ENCODE measurements at places on chromosomes 2 and 18.

GRCh38 chr2:140496714-140497113 lies 1634.1 kb downstream of the LRP1B start:
- H3K4me1 ChIP-seq, result no peaks in the 10 kb centered on the region
- no peak overlapping the region for H3K27ac ChIP-seq
- H3K27me3 ChIP-seq, result no peaks in the 10 kb centered on the region
- H3K36me3 ChIP-seq, result no peaks in the 10 kb centered on the region

DNA sequence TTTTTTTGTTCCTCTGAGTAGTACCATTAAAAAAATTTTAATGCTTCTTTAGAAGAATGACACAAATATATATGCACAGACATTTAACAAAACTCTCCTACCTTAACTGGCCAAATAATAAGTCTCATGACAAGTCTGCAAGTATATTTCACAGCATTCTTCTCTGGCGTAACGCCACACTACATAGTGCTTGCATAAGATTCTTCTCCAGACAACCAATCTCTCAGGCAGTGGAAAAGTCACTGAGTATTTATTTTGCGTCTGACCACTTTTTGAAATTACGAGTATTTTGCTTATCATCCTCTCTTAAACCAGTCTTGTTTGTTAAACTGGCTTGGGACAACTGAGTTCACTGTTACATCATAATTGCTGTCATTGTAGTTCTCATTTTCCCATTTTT lies 749.2 kb downstream of the ADCYAP1 start:
- H3K36me3 ChIP-seq, result no peaks in the 10 kb centered on the region
- no peak for DNase-seq
- H3K4me1 ChIP-seq, result no peaks in the 10 kb centered on the region
- H3K27me3 ChIP-seq, result no peaks in the 10 kb centered on the region
- no peak overlapping the region for H3K27ac ChIP-seq
- no peak overlapping the region for H3K4me3 ChIP-seq

DNA sequence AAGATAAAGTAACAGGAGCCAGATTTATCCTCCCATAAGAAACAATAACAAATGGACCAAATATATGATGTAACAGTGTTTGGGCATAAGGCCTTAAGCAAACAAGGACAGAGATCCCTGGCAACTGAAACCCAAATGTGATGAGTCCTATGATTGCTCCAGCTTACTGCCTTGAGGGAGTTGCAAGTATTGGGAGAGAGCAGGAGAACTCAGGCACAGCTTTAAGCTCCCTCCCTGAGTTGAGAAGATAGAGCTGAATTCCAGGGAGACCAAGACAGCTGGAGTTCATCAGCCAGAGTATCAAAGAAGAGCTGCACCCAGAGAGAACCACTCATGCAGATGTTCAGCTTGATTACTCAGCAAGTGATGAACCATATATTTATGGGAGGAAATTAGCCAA lies 814.5 kb upstream of the RAB6C start:
- no peak overlapping the region for H3K27ac ChIP-seq

DNA sequence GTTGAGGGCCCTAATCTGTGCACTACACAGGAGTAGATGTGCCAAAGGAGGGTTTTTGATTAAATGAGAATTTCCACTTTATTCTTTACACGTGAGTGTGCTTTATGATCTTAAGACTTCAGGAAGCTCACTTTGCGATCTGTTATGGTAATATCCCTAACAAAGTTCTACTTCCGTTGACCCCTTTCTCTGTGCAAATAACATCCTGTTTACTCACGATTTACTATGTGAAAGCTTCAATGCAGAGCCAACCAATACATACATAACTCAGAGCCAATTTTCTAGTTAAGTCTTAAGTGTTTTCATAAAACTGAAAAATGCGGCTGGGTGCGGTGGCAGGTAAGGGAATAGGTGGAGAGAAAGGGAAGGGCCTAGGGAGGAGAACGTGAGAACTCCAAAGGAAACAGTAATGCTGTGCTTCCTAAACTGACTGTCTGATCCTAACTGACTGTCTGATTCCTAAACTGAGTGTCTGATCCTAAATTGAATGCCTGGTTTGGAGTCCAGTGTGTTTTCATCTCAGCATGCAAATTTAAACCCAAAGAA lies 87.6 kb downstream of the PLCL1 start:
- no peaks in the 10 kb centered on the region for H3K36me3 ChIP-seq
- H3K4me1 ChIP-seq, result peaks cover 12% of the 10 kb centered on the region
- peaks cover under 1% of the 10 kb centered on the region for H3K27me3 ChIP-seq
- DNase-seq, result no peak
- no peak overlapping the region for H3K27ac ChIP-seq

GRCh38 chr2:104863468-104864279 lies 9.8 kb downstream of the POU3F3 start:
- peak; percentile 29 for DNase-seq
- peaks cover 10% of the 10 kb centered on the region for H3K36me3 ChIP-seq
- H3K27ac ChIP-seq, result peak overlapping the region; percentile 91

DNA sequence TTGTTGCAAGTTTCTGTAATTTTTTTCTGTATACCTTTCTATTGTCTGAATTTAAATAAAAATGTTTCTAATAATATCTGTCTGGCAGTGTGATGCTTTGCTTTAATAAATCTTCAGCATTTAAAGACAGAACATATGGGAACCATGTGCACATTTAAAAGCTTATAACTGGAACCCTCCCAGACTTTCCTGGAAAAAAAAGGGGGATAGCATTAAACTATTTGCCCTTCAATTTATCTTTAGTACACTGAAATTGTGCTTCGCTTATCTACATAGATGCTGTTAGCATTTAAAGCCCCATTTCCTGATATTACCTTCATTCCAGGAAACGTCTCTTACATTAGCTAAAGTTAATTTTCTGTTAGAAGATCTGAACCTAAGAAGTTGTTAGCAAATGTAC lies 64.6 kb downstream of the ZC3H6 start:
- H3K27me3 ChIP-seq, result no peaks in the 10 kb centered on the region
- H3K4me3 ChIP-seq, result no peak overlapping the region
- no peaks in the 10 kb centered on the region for H3K4me1 ChIP-seq
- H3K27ac ChIP-seq, result no peak overlapping the region

DNA sequence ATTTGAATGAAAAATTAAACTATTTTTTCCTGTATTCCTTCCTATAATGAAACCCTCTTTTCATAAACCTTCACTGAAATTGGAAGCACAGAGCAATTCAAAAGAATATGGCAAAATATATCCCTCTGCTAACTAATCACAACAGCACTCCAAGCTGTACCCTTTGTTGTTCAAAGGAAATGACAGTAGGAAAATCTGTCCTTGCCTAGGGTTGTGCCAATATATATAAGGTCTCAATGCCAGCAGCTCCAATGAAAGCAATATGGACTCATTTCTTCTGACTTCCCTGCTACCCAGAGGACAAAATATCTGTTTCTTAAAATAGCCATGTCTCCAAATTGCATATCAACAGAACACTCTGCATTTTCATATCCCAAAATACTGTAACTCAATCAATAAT lies 373.9 kb upstream of the MC4R start:
- H3K4me3 ChIP-seq, result no peak overlapping the region
- H3K27me3 ChIP-seq, result peaks cover 9% of the 10 kb centered on the region
- no peaks in the 10 kb centered on the region for H3K36me3 ChIP-seq
- H3K4me1 ChIP-seq, result no peaks in the 10 kb centered on the region
- no peak for DNase-seq

DNA sequence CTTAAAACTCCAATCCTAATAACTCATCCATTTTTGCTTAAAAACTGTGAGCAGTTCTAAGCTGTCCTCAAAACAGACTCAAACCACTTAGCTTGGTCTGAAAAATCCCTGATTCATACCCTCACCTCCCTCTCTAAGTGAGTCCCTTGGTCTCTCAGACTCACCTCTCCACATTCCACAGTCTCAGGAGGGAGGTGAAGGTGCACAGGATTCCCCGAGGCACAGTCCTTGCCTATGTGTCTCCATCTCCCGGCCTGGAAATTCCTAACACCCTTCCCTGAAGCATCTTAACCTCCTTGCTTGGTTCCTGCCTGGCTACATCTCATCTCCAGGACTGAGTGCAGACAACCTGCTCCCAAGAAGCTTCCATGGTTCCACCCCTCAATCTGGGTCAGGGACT lies 45.0 kb downstream of the CYRIA start:
- H3K27ac ChIP-seq, result peak overlapping the region; percentile 45
- H3K27me3 ChIP-seq, result no peaks in the 10 kb centered on the region
- no peak for DNase-seq
- no peak overlapping the region for H3K4me3 ChIP-seq
- H3K4me1 ChIP-seq, result peaks cover 33% of the 10 kb centered on the region
- H3K36me3 ChIP-seq, result peaks cover 12% of the 10 kb centered on the region

GRCh38 chr18:8117006-8117371 lies 492.2 kb upstream of the RAB12 start:
- no peaks in the 10 kb centered on the region for H3K27me3 ChIP-seq
- no peak overlapping the region for H3K4me3 ChIP-seq
- DNase-seq, result no peak
- no peaks in the 10 kb centered on the region for H3K36me3 ChIP-seq

GRCh38 chr2:105919191-105919811 lies 174.6 kb downstream of the NCK2 start:
- H3K4me1 ChIP-seq, result peaks cover 43% of the 10 kb centered on the region
- peak overlapping the region; percentile 80 for H3K27ac ChIP-seq
- peak; percentile 14 for DNase-seq
- peak overlapping the region; percentile 54 for H3K4me3 ChIP-seq
- no peaks in the 10 kb centered on the region for H3K27me3 ChIP-seq
- peaks cover 14% of the 10 kb centered on the region for H3K36me3 ChIP-seq

DNA sequence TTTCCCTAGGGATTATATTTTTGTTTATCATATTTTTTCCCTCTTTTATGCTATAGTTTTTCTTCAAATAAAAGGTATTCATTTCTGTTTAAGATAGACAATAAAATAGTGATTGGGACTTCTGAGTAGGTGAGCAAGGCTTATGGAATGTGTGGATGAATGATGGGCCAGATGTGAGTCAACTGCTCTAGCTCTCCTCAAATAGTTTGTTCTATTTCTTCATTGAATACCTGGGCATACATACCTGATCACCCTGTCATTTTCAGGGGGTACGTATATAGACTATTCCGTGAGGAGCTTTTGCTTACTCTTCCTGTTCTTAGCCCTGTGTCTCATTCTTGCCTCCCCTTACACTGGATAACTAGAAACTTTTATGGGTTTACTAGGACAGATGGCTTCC lies 41.9 kb downstream of the BABAM2 start:
- no peaks in the 10 kb centered on the region for H3K4me1 ChIP-seq
- H3K36me3 ChIP-seq, result peaks cover 2% of the 10 kb centered on the region
- H3K27ac ChIP-seq, result no peak overlapping the region
- no peak overlapping the region for H3K4me3 ChIP-seq

DNA sequence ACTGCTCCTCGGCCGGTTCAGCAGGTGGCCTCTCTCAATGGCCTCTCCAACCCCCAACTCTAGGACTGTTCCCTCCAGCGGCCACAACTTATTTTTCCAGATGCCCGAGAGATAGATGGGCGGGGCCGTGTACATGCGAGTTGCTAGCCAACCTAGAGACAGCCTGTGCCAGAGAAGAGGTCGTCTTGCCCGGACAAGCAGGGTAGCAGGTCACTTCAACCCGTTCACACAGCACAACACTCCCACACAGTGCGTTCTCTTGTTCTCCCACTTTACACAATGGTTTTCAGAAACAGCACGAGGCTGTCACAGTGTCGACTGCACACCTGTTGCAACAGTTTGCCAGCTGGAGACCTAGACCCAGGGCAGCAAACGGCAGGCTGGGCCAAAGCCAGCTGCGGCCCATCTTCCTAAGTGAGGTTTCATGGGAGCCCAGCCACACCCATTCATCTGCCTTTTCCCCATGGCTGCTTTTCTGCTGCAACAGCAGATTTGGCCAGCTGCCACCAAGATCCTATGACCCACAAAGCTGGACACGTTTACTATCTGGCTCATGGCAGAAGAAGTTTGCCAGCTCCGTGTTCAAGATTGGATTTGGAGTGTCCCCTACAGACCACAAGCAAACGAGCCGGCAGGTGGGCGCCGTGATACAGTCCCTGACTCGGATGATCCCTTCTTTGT lies 7.3 kb upstream of the PRLH start:
- DNase-seq, result no peak
- peak overlapping the region; percentile 78 for H3K27ac ChIP-seq
- H3K4me3 ChIP-seq, result no peak overlapping the region

DNA sequence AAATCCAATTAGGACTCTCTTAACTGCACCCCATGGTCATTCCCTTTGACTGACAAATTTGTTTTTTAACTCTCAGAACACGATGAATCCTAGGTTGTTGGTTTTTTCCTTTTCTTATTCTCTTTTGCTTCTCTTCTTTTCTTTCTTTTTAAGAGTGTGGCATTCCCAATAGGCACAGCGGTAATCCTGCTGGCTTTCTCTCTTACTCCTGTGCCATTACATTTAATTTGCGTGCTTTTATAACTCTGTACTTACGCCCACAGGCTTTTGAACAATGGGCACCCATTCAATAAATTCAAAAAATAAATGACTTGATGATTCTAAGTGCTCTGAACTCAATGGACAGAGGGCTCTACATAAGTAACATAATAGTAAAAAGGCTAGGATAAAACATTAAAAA lies 189.0 kb upstream of the SMAD7 start:
- H3K27me3 ChIP-seq, result peaks cover 15% of the 10 kb centered on the region
- DNase-seq, result no peak

DNA sequence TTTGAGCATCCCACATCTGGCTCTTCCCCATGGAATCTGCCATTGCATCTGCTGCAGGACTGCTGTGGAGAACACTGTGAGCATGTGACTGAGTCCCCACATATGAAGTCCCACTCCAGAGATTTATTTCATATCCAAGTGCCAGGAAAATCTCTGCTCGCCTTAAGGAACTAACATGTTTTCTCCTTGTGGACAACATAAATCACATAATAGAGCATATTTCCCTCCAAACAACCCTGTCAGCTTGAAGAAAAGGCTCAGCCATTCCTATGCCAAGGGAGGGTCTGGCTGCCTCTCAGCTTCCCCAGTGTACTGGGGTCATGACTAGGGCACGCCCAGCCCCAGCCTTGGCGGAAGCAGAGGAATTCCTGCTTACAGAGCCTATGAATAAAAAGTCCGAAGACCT lies 193.7 kb downstream of the DNER start:
- H3K4me1 ChIP-seq, result no peaks in the 10 kb centered on the region
- H3K27ac ChIP-seq, result no peak overlapping the region
- DNase-seq, result no peak
- H3K4me3 ChIP-seq, result no peak overlapping the region
- H3K27me3 ChIP-seq, result no peaks in the 10 kb centered on the region
- H3K36me3 ChIP-seq, result no peaks in the 10 kb centered on the region

DNA sequence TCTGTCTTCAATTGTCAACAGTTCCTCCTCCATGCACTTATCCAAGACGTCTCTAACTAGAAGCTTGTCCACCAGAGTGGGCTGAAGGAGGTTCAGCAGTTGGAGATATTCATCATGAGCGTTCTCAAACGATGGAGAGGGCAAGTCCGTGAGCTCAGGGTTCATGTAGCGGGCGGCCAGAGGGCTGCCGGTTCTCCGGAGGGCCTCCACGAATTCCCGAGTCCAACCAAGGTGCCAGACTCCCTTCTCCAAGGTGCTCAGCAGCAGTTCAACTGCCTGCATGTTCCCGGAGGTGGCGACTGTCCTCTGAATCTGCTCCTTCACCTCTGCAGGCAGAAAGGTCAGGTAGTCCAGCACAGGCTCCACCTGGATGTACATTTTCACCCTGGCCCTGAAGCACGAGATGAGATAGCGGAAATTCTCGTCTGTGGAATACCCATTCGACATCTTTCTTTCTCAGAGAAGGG lies 590 bp downstream of the IFIH1 start:
- H3K27ac ChIP-seq, result no peak overlapping the region
- DNase-seq, result no peak
- no peaks in the 10 kb centered on the region for H3K36me3 ChIP-seq
- peaks cover 6% of the 10 kb centered on the region for H3K4me1 ChIP-seq
- peaks cover 42% of the 10 kb centered on the region for H3K27me3 ChIP-seq

GRCh38 chr18:5538544-5538943 lies 5.3 kb downstream of the EPB41L3 start:
- no peak overlapping the region for H3K27ac ChIP-seq
- peaks cover 2% of the 10 kb centered on the region for H3K36me3 ChIP-seq
- H3K4me3 ChIP-seq, result no peak overlapping the region

GRCh38 chr18:62767836-62768557 lies 52.7 kb downstream of the PHLPP1 start:
- H3K4me1 ChIP-seq, result peaks cover 45% of the 10 kb centered on the region
- H3K4me3 ChIP-seq, result no peak overlapping the region
- peak overlapping the region; percentile 72 for H3K27ac ChIP-seq
- no peak for DNase-seq
